Iris pigment epithelial cell (primary cell): ENCODE measurements at places on chromosomes 1 and 21.

DNA sequence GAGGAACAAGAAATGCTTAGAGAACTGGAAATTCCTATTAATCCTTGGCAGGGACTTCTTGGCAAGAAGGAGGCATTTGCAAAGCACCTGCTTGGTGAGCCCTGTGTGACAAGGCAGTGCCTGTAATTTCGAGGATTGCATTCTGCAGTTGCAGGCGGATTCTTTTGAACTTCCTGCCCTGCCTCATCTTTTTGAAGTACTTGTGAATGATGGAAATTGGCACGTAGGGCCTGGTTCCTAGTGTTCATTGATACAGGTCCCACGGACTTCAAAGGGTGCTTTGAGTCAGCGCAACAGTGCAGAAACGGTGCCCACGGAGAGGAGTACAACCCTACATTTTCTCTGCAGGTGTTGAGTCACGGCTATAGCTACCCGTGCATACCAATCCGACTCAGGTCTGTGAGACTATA lies 6.4 kb downstream of the HUNK start:
- DNase-seq: no peak

- no peak for DNase-seq
Observed at GRCh38 chr1:33425900-33426299, 5.0 kb downstream of the PHC2 start.

DNA sequence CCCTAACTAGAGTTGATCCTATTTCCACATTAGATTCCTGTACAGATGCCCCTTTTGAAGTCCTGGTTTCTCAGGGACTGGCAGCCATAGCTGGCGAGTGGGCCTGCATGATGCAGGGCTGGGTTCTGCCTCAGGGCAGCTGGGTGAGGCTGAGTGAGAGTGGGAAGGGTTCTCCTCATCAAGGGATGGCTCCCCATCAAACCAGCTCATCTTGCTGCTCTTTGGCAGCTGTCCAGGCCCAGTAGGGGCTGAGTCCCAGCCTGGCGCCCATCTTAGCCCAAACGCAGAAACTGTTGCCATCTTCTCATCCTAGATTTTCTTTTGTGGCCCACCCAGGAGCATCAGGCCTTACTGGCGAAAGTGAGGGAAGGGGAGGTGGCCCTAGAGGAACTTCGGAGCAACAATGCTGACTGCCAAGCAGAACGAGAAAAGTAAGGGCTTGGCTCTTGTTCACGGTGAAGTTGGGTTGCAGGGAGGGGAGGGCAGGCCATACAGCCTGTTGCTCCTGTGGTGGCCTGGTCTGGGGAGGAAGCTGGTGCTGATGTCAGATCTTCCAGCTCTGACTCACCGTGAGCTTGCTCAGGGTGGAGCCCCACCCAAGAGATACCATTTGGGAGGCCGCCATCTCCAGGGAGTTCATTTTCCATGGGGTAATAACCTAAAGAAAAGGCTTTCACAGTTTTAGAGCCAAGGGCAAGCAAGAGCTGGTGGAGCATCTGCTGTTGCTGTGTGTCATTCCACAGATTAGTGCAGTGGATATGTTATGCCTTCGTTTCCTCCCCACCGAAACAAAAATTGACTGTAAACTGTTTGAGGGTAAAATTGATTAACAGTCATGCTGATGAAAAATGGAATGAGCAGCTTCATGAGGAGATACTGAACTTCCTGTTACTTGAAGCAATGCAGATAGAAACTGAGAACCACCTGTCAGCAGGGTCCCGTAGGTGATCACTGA lies 34.7 kb downstream of the TUFT1 start:
- peak; percentile 86 for DNase-seq

- no peak for DNase-seq
Observed at GRCh38 chr1:204645666-204646065, 39.9 kb downstream of the LRRN2 start.

DNA sequence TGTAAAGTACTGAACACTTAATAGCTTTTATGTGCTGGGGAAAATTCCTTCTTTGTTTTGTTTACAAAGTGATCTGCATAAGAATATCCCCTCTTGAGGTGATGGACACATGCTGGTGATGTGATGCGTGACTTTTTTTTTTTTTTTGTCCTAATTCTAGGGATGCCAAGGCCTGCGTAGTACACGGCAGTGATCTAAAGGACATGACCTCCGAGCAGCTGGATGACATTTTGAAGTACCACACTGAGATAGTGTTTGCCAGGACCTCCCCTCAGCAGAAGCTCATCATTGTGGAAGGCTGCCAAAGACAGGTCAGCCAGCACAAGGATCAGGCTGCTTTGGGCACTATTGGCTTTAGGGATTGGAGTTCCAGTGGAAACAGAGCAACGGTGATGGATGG lies 24.7 kb downstream of the ATP1A1 start:
- DNase-seq: no peak

GRCh38 chr1:189682591-189682990 lies 795.1 kb downstream of the BRINP3 start:
- DNase-seq: no peak

DNA sequence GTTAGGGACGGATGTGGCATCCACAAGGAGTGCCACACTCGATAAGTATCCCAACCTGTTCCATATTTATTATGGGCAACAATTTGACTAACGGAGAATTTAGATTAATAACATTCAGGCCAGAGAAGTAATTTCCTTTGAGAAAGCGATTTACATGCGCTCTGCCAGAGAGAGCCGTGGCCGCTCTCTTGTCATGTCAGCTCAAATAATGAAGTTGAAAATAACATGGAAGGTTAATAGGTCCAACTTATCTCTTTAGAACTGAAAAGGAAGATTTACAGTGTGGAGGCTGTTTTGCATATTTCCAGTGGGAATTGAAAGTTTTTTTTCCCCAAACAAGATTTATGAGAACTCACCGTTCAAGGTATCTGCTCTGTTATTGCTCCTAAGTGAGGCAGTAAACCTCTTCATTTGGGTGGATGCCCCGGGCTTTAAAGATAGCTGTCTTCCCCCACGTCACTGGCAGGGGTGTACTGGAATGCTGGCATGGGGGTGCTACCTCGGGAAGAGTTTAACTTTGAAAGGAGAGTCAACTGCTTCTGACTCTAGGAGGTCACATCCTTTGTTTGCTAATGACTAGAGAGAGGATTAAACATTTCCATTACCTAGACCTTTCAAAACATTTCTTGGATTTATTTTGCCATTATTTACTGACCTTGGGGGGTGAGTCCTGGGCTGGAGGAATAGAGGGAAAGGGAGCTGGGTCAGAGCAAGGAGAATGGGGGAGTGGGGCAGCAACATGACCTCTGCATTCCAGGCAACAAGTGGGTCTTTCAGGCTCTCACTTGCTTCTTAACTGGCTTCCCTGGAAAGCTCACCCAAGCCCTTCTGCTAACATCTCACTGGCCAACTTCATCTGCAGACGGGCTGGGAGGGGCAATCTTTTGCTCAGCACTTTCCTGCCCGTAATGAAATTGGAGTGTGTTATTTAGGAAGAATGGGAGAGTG lies 204.2 kb downstream of the CAMTA1 start:
- no peak for DNase-seq

GRCh38 chr21:46253610-46254124 lies 25.1 kb upstream of the LSS start:
- DNase-seq: peak; percentile 22

DNA sequence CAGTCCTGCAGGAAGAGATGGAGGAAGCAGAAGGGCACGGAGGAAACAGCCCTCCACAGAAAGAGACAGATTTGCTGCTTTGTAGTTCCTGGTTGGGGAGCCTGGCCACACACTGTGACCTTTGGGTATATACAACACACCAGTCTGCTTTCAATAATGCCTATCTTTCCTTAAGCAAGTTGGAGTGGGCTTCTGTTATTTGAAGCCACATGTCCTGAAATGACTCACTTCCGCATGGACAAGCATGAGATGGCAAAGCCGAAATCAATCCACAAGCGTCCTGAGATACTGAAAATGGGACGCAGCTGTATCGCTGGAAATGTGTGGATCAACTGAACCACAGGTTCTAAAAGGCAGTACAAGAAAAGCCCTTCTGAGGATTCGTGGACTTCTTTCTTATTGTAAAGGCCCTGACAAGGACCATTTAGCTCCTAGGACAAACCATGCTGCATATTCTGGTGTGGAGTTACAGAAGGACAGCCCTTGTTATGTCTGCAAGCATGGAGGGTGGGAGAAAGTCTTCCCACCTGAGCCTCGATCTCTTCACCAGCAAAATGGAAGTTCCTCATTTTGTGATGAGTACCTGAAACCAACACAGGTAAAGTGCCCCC lies 22.7 kb upstream of the FHAD1 start:
- no peak for DNase-seq

GRCh38 chr1:47225430-47226100 lies 6.5 kb downstream of the TAL1 start:
- DNase-seq: no peak

DNA sequence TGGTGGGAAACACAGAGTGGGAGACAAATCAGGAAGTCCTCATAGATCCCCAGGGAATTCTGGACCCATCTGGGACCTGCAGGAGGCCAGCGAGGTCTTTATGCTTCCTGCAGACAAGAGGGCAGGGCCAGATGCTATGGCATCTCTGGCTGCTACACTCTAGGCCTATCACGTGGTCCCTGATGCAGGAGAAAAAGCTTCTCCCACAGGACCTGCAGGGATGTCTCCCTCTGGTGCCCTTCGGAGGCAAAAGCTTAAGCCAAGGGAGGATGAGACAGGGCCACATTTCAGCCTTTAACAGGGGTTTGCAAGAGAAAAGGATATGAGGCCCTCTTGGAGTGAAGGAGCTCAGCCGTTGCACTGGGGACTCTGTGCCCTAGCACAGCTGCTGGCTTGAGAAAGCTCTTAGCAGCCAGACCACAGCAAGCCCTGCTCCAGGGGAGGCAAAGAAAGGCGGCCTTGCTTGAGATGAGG lies 243.0 kb downstream of the C1orf94 start:
- no peak for DNase-seq

- no peak for DNase-seq
Observed at GRCh38 chr1:116952738-116953275, 43.1 kb downstream of the PTGFRN start.

- peak; percentile 57 for DNase-seq
Observed at GRCh38 chr1:200384818-200385390, 24.9 kb downstream of the ZNF281 start.

GRCh38 chr1:54461731-54462596 lies 55.8 kb upstream of the SSBP3 start:
- no peak for DNase-seq

DNA sequence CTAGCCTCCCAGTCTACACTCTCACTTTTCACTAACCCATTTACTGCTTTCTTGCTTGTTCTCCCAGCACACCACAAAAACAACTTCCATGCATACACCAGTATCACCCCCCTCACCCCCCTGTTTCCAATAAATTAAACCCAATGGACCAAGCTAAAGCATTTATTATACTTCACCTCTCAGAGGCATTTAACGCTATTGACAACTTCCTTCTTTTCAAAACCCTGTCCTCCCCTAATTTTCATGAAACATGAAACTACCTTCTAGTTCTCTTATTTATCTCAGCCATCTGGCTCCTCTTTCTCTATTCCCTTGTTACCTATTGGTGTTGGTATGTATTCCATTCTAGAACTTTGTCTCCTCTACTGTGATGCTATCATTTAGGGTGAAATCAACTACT lies 32.3 kb downstream of the PTPRC start:
- DNase-seq: no peak

GRCh38 chr1:25458541-25459298 lies 28.0 kb downstream of the MACO1 start:
- peak; percentile 74 for DNase-seq

GRCh38 chr1:220500372-220500771 lies 27.6 kb upstream of the MARK1 start:
- DNase-seq: no peak

- no peak for DNase-seq
Observed at GRCh38 chr1:194223596-194223995, 1037.2 kb upstream of the B3GALT2 start.

DNA sequence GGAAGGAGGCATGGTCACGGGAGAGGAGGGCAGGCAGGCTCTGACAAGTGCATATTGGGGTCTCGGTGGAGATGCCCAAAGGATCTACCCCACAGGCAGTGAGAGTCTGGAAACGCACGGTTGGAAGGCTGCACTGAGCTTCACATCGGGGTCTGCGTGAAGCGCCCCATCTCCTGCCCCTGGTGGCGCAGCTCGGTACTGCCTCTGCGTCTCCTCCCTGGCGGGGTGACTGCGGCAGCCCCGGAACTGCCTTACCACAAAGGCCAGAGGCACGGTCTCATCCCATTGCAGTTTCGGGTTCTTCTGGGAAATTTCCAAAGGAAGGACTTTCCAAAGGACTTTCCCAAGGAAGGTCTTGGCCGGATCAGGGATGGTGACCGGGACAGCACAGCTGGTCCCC lies 69.2 kb upstream of the AJAP1 start:
- no peak for DNase-seq

GRCh38 chr1:7529917-7530316 lies 241.2 kb upstream of the VAMP3 start:
- no peak for DNase-seq

- peak; percentile 69 for DNase-seq
Observed at GRCh38 chr1:53987880-53988279, 30.1 kb downstream of the LDLRAD1 start.

DNA sequence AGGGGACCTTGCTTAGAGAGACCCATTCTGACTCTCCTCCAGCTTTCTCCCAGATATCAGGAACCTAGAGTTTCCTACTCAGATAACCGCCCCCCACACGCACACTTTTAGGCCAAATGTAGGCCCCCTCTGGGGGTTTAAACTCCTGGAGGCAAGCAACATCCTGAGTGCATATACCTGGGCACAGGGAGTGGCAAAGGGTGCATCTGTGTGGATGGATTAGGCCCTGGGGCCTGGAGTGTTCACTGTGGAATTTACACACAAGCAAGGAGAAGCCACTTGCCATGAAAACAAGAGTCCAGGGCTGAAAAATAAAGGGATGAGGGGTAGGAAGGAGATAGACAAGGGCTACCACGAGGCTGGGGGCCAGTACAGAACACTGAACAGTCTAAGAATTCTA lies 343.1 kb downstream of the NTNG1 start:
- no peak for DNase-seq

DNA sequence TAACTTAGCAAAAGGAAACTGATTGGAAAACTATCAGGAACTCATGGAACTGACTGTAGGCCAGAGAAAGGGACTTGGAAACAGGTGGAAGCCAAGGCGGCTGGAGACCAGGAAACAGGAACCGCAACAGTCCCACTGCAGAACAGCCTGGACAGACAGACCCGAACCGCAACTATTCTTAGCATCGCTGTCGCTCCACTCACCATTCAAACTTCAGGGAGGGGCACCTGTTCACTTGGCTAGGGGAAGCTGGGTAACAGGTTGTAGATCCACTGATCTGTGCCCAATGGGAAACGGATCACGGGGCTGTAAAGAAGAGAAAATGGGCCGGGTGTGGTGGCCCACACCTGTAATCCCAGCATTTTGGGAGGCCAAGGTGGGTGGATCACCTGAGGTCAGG lies 61.9 kb downstream of the CLSTN1 start:
- DNase-seq: no peak

GRCh38 chr21:43025636-43026180 lies 49.9 kb downstream of the CBS start:
- DNase-seq: peak; percentile 93

DNA sequence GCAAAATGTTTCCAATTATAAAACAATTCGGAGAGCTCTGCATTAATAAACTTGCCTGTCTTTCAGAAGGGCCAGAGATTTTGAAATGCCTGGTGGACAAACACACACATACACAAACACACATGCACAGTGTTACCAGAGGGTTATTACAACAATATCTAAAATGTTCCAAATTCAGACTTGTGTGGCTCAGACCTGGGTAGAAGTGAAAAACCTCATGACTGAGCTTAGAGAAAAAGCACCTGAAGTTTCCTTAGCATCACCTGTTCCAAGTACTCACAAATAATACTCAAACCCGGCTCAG lies 247.9 kb downstream of the FOXD2 start:
- DNase-seq: no peak

GRCh38 chr1:16022393-16022792 lies 557 bp downstream of the CLCNKA start:
- DNase-seq: no peak
